NCI-H187 treated with DMSO at 0.1 percent for 48 hours (cell line): ENCODE measurements at places on chromosomes 7 and 10.

DNA sequence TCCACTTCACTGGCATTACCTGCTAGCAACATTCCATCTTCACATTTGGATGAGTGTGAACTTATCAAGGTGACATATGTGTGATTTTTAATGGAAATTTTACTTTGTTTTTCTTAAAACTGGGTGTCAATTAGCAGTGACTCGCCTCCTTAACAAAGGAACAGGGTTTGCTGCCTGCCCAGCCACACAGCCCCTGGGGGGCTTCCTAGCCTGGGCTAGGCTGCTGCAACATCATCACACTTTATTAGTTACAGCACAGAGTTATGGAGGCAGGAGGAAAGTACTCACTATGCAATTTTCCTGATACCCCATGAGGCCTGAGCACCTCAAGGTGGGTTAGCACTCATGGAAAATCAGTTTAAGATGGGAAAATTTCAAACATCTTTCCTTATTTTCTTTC lies 861.3 kb downstream of the NRG3 start:
- no peak for DNase-seq

- DNase-seq, result no peak
Measured at GRCh38 chr7:151377406-151377805, 32.4 kb downstream of the WDR86 start.

DNA sequence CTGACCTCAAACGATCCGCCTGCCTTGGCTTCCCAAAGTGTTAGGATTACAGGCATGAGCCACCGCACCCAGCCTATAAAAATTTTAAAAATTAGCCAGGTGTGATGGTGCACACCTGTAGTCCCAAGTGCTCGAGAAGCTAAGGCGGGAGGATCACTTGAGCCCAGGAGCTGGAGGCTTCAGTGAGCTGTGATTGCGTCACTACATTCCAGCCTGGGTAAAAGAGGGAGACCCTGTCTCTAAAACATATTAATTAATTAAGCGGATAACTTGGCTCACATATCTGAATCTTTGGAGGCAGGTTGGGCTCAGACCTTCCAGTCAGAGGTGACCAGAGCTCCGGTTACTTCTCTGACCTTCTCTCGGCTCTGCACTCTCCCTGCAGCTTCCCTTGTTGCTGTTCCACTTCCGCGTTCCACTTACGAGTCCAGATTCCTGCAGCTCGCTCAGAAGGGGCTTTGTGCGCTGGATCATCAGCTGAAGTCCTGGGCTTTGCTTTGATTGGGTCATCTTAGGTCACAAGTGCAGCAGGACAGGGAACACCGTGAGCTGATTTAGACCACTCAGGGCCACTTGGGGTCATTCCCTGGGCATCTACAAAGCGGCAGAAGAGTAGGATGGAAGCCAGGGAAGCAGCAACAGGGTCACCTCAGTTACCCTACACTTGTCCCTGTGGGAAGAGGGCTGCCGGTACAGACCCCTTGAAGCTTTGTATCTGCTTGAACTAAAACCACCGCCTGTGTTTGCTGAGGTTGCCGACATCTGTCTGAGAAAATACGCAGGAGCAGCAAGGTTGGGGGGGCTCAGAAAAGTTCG lies 2.0 kb upstream of the ARPC1B start:
- DNase-seq, result no peak

DNA sequence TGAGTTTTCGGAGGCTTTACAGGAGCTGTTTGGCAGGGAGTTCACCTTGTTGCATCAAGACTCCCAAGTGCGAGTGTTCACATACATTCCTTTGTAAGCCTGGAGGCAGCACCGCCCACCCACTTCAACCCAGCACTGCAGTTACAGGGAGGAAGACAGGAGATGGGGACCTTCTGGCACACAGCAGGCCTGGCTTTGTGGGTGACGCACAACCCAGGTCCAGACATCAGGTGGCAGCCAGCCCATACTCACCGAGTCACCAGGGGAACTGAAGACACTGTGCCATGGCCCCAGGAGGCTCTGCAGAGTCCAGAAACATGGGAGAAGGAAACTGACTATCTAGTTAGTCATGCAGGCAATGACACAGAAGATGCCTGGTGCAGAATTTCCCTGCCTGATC lies 305.9 kb upstream of the RNF32 start:
- DNase-seq, result no peak

DNA sequence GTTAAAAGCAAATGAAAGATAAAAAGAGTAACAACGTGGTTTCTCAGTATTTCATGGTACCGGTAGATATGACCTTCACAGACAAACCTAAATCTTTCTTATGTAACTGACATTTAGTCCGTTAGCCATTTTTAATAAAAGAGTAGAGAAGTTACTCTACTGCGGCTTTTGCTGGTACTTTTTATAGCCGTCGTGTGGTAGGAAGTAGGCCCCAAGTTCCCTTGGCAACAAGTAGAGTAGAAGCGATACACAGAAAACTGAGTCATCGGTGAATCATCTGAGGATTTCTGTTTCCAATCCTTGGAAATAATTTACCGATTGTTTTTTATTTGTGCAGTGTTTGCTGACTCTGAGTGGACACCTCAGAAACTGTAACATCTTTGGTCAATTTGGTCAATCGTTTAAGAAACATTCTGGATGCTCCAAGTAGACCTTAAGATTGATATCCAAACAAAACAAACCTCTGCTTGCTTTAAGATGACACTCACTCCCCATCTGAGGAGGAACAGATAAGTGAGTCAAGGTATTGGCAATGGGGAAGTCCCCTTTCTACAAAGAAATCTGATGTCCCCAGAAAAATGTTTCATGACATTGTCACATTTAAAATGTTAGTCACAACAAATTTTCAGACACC lies 63.9 kb upstream of the AHR start:
- no peak for DNase-seq

GRCh38 chr7:158051776-158052175 lies 535.8 kb downstream of the PTPRN2 start:
- no peak for DNase-seq
